CD4-positive, alpha-beta T cell treated with Interleukin-10 for 1 hour (primary cell): ENCODE measurements at places on chromosomes 1 and 21.
A peak's percentile ranks its signal among the peaks of the same experiment; 100 is the strongest.

- no peak for DNase-seq
Measured at GRCh38 chr1:212864201-212864600, 6.1 kb downstream of the FLVCR1 start.

- DNase-seq: no peak
Measured at GRCh38 chr21:46664316-46664995, 29.0 kb downstream of the PRMT2 start.

- DNase-seq: no peak
Measured at GRCh38 chr1:245056913-245057312, 97.9 kb upstream of the KIF26B start.

DNA sequence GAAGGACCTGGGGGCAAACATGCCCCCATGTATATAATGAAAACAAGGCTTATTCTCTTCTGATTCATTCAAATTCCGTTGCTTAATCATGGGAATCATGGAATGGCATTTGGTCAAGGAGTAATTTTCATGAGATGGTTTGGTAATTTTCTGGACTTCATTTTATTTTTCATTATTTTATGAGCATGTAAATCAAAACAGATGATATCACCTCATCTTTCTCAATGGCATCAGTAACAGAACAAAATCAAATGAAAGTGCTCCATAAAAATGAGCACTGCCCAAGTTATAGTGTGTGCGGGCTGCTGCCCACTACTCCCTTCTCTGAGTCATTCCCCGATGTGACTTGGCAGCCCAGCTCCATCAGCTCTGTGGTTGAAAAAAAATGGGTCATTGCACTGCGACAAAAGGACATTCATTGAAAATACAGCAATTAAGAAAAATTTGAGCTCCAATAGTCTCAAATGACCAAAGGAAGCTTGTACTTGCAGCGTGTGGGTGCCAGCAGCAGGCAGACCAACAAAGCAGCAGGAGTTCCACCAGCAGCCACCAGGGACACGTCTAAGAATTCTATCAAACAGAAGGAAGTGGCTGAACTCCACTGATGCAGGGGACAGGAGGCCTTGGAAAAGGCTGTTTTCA, 84.3 kb upstream of the VAV3 start:
- DNase-seq: peak; percentile 17

DNA sequence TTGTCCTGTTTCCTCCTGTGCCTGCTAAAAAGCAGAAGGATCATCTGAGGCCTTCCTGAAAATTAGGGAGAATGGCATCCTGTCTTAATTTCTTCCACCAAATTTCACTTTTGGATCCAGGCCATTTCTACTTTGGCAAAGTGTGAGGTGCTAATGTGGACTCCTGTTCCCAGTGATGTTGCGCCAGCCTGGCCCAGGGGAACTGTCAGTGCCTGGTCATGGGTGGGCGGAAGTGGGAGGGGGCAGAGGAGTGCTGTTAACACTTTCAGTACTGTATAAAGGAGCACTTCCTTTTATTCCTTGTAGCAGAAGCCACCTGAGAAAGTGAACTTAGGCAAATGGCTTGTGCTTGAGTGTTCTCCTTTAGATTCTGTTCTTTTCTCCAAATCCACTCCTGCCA, 19.9 kb downstream of the ELAPOR1 start:
- no peak for DNase-seq

GRCh38 chr1:107870696-107871095, 94.3 kb downstream of the VAV3 start:
- DNase-seq: no peak

DNA sequence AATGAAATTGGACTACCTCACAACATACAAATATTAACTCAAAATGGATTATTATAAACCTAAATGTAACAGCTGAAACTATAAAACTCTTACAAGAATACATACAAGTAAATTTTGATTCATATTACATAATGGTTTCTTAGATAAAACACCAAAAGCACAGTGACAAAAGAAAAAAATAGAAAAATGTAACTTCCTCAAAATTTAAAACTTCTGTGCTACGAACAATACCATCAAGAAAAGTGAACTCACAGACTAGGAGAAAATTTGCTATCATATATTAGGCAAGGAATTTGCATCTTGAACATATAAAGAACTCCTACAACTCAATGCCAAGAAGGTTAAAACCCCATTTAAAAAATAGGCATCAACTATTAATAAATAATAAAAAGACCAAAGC, 31.2 kb downstream of the ANGPTL3 start:
- DNase-seq: no peak

DNA sequence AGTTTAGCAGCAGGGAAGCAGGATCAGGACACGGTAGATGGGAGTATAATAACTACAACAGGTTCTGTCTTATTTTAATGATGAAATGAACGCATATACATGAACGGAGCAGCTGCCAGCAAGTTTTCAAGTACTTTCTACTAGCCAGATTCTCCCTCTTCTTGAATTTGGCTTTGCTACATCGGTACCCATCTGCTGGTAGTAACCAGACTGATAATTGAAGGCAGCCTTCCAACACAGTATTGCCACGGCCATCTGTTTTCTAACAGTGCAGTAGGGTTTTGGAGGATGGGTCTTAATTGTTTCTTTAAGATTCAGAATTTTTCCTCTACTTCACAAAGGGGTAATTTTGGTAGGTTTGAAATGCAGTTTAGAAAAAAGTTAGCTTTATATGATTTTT, 33.4 kb downstream of the CENPF start:
- no peak for DNase-seq

- DNase-seq: no peak
Measured at GRCh38 chr1:206439205-206439604, 31.1 kb upstream of the IKBKE start.

GRCh38 chr1:218394416-218394815, 49.3 kb downstream of the TGFB2 start:
- DNase-seq: no peak

GRCh38 chr1:204307334-204307883, 52.3 kb downstream of the PLEKHA6 start:
- DNase-seq: no peak

GRCh38 chr1:39076127-39076798, 50.1 kb downstream of the NDUFS5 start:
- DNase-seq: no peak

GRCh38 chr1:182332261-182333060, 59.1 kb downstream of the GLUL start:
- DNase-seq: no peak

GRCh38 chr1:162145280-162145965, 75.9 kb downstream of the NOS1AP start:
- DNase-seq: no peak

- no peak for DNase-seq
Measured at GRCh38 chr1:186059752-186060151, 315.3 kb downstream of the TPR start.

GRCh38 chr21:39675993-39676661, 63.4 kb downstream of the B3GALT5 start:
- DNase-seq: no peak

DNA sequence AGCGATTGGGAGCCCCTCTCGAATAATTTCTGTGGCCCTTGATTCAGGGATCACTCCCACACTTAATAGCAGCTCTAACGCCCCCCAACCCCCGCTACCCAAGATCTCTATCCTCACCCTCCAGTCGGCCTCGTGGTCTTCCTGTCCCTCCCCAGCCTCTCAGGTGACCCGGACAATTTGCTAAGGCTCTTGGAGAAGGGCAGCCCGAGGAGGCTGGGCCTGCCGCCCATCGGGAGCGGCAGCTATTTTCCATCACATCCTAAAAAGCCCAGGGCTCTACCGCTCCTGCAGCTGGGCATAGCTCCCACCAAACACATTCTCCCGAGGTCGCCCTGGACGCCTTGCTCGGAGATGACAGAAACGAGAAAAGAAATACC, 12.0 kb upstream of the PHLDA3 start:
- DNase-seq: no peak

DNA sequence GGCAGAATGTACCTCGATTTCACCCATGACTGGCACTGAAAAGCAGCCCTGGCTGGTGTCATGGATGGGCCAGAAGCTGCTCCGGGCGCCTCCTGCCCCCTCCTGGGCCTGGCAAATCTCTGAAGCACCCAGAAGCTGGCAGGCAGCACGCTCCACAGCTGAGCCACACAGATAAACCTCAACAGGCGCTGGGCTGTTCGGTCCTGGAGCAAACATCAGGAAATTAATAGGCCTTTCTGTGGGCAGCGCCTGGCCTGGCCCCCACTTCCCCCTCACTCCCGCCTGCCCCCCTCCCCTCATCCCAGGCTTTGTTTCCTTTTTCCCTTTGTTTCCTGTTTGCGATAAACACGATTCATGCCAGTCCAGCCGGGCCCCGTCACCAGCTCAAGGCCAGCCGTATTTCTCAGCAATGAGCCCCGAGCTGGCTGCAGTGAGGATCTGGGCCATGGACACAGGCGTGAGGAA, 20.1 kb upstream of the DISP3 start:
- DNase-seq: no peak

- DNase-seq: no peak
Measured at GRCh38 chr1:30284226-30284625, 439.2 kb downstream of the MATN1 start.

DNA sequence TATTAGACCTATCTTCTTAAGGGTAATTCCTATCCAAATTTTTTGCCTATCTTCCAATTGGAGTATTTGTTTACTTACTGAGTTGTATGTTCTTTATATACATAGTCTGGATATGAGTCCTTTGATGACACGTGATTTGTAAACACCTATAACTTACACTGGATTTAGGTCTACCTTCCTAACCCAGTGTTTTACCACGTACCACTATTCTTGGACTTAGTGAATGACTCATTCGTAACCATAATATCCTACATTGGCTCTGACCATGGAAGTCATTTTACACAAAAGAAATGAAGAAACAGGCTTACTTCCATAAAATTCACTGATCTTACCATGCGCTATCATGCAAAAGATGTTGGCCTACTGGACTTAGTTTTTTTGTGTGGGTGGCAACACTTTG, 23.9 kb upstream of the ZZZ3 start:
- DNase-seq: no peak

- no peak for DNase-seq
Measured at GRCh38 chr1:58829866-58830265, 46.0 kb upstream of the JUN start.

- DNase-seq: no peak
Measured at GRCh38 chr1:95041491-95042165, 31.1 kb downstream of the ALG14 start.

DNA sequence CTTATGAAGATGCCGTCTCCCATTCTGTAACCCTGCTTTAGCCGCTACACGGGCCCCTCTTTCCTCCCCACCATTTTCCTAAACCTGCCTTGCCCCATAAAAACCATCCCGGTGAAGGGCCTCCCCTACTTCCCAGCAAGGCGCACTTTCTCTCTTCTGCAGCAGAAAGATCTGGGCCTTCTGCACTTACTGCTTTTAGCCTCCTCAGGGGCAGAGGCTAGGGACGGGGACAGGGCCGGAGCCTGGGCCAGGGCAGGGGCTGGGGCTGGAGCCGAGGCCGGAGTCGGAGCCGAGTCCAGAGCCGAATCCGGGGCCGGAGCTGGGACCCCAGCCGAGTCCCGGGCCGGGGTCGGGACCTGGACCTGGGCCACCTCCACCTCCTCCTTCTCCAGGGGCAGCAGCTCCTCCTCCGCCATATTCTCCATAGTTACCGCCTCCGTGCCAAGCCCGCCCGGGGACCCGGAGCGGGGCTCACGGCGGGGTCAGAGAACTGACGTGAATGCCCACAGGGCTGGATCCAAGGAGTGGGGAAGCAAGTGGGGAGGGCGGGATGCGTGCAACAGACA, 382 bp downstream of the TRMT1L start:
- DNase-seq: peak; percentile 53
